ENCODE measurements at places on chromosomes 2 and 18.

- no peak for DNase-seq
Measured at GRCh38 chr2:127154396-127154795, 47.4 kb upstream of the BIN1 start.

- no peak for DNase-seq
Measured at GRCh38 chr2:126659562-126660467, 3.9 kb downstream of the GYPC start.

- DNase-seq = no peak
Measured at GRCh38 chr18:48997681-48997984, 46.9 kb upstream of the SMAD7 start.

DNA sequence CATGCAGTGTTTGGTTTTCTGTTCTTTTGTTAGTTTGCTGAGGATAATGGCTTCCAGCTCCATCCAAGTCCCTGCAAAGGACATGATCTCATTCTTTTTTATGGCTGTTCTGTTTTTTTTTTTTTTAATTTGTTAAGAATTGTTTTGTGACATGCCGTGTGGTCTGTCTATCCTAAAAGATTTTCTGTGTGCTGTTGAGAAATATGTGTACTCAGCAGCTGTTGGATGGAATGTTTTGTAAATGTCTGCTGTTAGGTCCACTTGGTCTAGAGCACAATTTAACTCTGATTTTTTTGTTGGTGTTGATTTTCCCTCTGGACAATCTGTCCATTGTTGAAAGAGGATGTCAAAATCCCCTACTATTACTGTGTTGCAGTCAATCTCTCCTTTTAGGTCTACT is 80.4 kb upstream of the WDR75 start:
- no peak for DNase-seq

DNA sequence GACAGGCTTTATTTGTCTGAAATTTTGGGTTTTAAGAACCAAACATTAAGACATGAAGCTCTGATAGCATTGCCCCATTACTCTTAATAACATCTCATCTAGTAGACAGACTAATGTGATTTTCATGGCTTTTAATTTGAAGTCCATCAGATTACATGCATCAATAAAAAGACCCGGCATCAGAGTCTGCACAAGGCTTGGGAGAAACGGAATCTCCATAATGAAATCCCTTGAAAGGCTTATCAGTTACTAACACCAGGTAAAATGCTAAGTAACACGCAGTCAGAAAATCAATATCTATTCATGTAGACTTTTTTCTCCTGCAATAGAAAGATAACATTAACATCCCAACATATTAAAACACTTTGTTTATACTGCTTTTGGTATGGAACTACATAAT is 1485.2 kb upstream of the DDX18 start:
- DNase-seq = no peak

DNA sequence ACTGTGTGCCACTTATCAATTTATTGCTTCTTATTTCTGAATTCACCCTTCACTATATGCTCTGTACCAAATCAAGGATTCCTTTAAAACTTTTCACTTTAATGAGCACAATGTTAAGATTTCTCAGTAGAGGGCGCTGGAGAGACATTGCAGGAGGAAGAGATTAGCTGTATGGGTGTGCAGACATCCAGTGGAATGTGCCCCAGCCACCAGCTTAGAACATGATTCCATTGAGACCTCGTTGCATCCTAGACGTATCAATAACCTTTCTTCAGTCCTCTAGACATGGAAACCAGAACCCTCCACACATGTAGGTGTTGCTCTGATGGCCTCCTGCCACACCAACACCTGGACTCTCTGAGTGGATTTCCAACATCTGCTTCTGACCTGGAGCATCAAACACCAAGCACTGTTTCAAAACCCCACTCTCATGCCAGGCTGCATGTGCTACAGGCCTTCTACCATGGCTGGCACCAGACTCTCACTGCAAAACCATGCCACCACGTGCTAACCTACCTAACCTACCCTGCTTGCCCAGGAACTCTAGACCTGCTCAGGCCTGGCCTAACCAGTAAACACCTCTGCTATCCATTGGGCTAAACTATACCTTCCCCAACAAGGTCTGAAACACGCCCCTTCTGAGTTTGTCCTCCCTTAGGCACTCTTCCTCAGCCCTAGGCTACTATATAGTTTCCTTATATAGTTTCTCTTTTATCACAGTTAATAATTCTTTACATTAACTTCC is 633.2 kb upstream of the PKDCC start:
- DNase-seq = peak; percentile 9

DNA sequence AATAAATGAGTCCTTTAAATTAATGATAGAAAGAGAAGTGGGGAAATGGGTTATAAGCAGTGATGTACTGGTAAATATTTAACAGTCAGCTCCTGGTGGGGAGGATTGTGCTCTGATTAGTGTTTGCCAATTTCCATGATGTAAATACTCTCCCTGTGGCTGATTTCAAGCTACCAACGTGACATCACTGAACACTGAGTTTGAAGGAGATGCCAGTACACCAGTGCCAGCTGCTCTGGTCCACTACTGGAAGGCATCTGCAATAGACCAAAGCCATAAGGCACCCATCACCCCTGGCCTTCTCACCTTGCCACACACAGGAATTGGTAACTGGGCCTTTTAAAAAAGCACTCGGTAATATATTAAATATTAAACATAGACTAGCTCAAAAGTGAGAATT is 77.7 kb downstream of the TGOLN2 start:
- no peak for DNase-seq

DNA sequence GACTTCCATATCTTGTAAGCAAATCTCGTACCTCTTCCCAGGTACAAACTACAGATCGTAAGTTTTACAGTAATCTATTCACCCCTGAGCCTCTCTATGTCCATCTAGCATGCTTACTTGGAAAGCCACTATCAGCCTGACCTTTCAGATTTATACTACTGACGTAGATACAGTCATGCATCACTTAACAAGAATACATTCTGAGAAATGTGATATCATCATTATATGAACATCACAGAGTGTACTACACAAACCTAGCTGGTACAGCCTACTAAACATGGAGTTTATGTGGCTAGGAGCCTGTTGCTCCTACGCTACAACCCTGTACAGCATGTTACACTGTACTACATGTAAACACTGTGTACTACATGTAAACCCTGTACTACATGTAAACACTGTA is 293.2 kb upstream of the ZNF804A start:
- DNase-seq = no peak

DNA sequence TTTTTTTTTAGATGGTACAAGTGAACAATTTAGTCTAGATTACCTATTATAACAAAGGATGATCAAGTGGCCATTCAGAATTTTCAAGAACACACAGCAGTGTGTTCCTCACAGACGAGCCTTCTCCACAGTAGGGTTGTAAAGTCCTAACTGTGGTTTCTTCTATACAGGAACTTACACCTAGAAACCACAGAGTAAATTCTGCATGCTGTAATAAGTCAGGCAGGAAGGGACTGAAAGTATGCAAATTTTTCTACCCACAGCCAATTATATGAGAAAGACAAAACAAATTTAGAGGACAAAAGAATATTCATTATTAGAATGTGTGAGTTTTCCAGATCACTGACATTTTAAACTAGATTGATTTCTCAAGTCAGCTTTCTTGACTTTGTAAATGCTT is 99.5 kb downstream of the RBMS1 start:
- no peak for DNase-seq

DNA sequence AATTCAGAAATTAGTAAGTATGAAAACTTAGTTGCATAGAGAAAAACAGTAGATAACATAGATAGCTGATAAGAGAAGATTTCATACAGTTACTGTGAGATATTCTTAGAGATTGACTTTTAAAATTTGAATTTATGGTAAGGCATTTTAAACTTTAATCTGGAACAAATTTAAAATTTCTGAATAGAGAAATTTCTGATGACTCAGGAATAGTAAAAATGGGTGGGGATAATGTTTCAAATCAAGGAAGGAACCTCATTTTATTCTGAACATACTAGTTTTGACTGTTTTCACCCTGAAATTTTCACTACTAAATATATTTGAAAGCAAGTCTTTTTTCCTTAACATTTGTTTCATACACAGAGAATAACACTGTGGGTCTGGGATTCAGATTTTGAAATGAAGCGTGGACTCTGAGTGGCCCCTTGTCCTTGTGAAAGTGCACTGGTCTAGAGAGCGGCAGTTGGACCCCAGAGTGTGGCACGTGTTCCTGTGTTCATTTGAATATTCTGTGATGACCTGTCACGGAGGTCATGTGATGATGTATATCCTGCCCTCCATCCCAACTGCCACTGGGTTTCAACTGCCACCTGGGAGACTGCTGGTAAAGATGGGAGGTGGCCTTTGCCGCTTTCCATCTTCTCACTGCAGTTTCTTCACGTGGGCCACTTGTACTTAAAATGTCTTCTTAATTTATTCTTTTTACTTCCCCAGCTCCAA is 38.5 kb upstream of the RAB6D start:
- no peak for DNase-seq

DNA sequence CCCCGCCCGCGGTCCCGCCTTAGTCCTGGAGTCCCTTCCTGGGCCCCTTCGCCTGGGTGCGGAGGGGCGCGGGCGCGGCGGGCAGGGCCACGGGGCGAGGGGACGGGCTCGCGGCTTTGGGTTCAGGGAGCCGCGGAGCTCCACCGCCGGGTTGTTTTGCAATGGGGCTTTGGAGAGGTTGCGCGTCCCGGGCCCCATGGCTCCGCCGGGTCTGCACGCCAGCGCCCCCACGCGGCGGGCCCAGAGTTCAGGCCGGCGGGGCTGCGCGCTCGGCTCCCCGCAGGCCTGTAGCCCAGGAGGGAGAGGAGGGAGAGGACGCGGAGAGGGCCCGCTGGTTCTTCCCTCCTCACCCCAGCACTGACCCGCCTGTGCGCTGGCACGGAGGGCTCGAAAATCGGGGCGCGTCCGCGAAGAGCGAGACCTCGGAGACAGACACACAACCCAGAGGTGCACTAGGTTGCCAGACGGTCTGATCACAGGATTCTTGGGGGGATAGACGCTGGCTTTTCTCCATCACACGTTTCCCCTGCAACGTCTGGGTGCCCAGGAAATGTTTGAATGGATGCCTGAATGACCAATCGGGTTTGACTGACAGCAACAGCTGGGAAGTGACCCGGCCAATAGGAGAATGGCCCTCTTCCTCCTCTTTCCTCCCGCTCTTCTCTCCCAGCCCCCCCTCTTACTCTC is 4.9 kb upstream of the SIX2 start:
- no peak for DNase-seq

GRCh38 chr18:3147935-3148554 is 71.7 kb downstream of the MYOM1 start:
- no peak for DNase-seq

- DNase-seq = peak; percentile 50
Measured at GRCh38 chr2:119119076-119119785, 39.3 kb downstream of the C1QL2 start.

DNA sequence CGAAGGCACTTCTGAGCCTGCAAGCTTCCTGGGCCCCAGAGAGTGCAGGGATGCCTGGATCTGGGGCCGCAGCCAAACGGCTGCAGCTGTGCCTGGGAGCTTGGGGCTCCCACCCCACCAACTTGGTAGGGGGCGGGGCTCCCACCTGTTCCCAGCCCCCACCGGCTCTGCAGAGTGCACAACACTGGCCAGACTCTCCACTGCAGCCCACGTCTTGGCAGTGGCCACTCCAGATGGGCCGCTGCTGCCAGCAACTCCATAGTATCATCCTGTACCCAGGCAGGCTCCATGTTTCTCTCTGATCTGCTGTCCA is 9.9 kb downstream of the DYSF start:
- no peak for DNase-seq

- no peak for DNase-seq
Measured at GRCh38 chr18:22536558-22536957, 118.8 kb upstream of the CTAGE1 start.

DNA sequence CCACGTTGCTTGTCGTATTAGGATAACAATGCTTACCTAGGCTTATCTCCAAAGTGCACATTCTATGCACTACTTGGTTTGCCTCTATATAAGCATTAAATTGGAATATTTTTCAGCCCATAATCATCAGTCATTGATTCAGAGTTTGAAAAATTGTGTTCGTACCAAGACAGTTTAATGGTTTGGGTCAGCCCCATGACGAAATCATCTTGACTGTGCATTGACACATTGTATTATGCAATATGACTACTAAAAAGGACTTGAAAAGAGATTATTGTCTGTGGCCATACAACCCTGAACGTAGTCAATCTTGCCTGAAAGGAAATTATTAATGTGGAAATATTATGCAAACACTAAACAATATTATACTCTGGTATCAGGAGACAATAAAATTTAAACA is 141.3 kb downstream of the EML6 start:
- no peak for DNase-seq

- no peak for DNase-seq
Measured at GRCh38 chr2:240725671-240726070, 34.0 kb downstream of the AQP12A start.

DNA sequence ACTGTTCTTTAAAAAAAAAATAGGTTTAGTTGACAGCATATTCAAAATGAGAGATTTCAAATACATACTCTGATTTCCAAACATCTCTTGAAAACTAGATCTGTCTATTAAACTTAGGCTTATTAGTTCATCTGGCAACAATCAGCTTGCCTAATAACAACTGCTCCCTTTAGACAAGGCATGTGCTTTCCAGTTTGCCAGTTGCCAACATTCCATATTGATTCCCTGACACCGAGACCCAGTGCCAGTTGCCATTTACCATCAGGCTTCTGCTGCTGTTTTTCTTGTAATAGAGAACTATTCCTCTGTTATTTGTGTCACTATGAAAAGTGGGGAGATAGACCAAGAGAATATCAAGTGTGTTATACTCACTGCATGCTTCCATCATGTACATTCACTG is 256.0 kb downstream of the C1D start:
- no peak for DNase-seq

- no peak for DNase-seq
Measured at GRCh38 chr2:29022679-29023078, 41.6 kb downstream of the TOGARAM2 start.

DNA sequence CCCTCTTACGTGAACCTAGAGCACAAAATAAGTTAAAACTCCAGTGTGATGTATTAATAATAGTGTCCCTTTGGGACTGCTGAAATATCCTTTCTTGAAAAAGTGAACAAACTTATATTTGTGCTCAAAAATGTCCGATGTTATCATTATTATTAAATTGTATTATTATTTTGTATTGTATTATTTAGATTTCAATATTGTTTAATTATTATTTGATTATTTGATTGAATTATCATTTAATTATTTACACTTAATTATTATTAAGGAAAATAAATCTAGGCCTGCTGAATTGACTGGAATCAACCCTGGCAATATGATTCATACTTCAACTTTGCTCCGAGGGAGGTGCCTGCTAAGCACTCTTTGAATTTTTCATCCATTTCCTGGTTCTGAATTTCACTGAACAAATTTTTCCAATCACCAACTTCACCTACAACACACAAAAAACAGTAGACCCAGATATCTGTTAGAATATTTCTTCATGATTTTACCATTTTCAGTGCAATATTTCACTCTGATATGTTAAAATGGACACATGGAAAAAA is 10.9 kb upstream of the EIF2AK2 start:
- no peak for DNase-seq

- no peak for DNase-seq
Measured at GRCh38 chr18:9741793-9742523, 33.9 kb downstream of the RAB31 start.

DNA sequence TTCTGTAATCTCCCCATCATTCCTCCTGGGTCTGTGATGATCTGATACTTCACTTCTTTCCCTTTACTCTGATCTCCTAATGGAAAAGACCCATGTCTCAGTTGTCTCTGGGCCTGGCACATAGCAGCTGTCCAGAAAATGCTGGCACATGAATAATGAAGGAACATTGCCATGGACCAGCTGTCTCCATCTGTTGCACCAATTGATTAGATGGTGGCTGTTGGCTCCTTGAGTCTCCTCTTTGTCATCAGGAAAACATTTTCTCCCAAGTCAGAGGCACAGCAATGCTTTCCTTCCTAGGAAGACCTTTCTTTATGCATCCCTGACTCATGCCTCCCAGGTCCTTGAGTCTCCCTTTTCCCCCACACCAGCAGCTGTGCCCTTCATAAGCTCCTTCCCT is 286.2 kb upstream of the CXCR4 start:
- no peak for DNase-seq

Data from NCI-H1105 treated with DMSO at 0.1 percent for 48 hours (cell line).